ENCODE measurements at places on chromosomes 3 and 15. TPM values are rescaled to one million over a fixed set of nuclear protein-coding genes. Genes with fewer than 3 reads are reported as not detected.

GRCh38 chr3:152738656-152739055, 96.3 kb upstream of the P2RY1 start:
- DNase-seq = no peak

DNA sequence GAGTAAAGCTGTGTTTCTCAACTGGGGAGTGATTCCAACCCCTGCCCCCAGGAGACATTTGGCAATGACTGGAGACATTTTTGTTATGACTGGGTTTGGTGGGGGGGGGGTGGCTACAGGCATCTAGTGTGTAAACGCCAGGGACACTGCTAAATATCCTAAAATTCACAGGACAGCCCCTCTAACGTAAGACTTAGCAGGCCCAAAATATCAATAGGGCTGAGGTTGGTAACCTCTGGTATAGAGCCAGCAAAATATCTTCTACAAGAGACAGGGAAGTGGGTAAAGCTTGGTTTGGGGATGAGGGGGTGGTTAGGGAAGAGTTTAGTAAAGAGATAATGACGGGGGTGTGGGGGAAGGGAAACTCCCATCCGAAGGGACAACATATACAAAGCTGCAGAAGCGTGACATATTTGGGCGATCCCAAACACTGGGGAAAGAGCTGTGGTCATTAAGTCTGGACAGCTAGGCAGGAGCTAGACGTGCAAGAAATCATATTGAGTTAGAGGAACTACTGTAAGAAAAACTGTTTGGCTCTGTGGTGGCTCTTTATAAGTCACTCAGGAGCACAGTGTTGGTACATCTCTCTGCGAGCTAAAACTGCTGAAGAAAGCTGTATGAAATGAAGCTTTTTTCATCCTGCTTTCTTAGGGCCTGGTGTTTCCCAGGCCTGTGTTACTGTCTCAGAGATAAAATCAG, 697 bp upstream of the TRIM69 start:
- peak; percentile 47 for DNase-seq

- DNase-seq = peak; percentile 91
Measured at GRCh38 chr3:138347960-138348753, at the start of gene MRAS. Gene MRAS (plus strand): TSS chr3:138348579. CDS start chr3:138372884, 24,305 bp downstream.

GRCh38 chr3:170178651-170179050, 2.9 kb downstream of the PHC3 start:
- no peak for DNase-seq

DNA sequence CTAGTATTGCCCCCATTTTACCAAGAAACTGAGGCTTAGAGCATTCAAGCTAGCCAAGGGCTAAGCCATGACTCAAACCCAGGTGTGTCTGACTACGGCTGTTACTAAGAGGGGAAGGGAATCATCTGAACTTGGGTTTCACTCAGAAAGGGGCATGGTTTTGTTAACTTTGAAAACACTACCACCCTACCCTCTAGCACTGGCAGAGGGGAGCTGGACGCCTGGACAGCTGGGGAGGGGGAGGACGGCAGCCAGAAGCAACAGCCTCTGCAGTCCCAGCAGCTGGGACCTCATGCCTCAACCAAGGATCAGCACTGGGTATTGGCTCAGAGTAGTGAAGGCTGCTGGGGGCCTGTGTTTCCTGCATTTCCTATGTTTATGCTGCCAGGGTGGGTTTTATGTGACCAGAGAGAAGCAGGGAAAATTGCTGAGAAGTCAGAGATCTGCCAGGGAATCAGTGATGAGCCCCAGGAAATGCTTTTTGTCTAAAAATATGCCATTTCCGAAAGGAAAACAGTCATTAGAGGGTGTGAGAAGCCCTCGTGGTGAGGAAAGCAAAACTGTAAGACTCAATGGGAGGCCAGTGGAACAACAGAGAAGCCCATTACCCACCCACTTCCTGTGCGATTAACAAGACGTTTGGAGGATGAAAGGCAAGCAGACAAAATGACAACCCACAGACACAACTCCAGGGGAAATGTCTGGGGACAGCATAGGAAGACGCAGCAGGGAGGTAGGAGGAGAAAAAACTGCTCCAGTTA, 41.2 kb downstream of the LIPC start:
- DNase-seq = no peak

- no peak for DNase-seq
Measured at GRCh38 chr3:194612221-194612620, 21.0 kb downstream of the TMEM44 start.

The CD96 gene
- 0.65 TPM for total RNA-seq

The TGM4 gene
- not detected for total RNA-seq

The ISG20 gene
- total RNA-seq = 2.5 TPM

The NCEH1 gene
- total RNA-seq = 51.1 TPM

The RAF1 gene
- 142 TPM for total RNA-seq

The ISL2 gene
- not detected for total RNA-seq

The SNX22 gene
- 4.2 TPM for total RNA-seq

The GOLGA6L10 gene
- 0.11 TPM for total RNA-seq

Measured in Right ventricle myocardium superior (tissue), 1 donor.